Stimulated activated CD4-positive, alpha-beta T cell treated with anti-CD3 and anti-CD28 coated beads, Interleukin-1b, Interleukin-23, amount 100 ng/mL, for 1 hour (primary cell): ENCODE measurements at places on chromosomes 4 and X.

- no peak for DNase-seq
Observed at GRCh38 chrX:78931814-78932213, 13.4 kb upstream of the P2RY10 start.

DNA sequence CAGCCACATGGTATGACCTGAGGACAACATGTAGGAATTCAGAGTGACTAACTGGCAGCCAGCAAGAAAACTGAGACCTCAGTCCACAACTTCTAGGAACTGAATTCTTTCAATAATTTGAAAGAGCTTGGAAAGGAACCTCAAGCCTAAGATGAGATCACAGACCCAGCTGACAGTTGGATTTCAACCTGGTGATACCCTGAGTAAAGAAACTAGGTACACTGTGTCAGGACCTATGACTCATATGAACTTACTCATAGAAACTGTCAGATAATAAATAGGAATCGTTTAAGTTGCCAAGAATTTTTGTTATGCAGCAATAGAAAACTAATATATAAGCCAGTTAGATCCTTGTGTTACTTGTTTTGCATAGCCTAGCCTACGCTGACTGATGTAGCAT lies 102.4 kb upstream of the DCAF12L1 start:
- DNase-seq: no peak

DNA sequence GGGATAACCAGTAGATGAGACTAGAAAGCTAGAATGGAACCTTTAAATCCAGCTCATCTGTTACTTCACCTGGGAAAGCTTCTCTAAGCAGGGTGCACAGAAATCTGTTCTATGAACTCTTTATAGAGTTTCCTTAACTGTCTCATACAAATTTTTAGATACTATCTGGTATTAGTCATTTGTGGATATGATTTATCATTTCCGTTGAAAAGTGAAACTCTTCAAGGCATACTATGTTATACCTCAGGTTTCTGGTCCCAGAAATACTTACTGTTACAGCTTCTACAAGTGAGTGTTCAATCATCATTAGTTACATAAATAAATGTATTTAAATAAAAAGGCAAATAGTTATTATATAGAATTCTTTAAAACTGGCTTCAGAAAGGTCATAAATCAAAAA lies 298.3 kb upstream of the AGA start:
- no peak for DNase-seq

DNA sequence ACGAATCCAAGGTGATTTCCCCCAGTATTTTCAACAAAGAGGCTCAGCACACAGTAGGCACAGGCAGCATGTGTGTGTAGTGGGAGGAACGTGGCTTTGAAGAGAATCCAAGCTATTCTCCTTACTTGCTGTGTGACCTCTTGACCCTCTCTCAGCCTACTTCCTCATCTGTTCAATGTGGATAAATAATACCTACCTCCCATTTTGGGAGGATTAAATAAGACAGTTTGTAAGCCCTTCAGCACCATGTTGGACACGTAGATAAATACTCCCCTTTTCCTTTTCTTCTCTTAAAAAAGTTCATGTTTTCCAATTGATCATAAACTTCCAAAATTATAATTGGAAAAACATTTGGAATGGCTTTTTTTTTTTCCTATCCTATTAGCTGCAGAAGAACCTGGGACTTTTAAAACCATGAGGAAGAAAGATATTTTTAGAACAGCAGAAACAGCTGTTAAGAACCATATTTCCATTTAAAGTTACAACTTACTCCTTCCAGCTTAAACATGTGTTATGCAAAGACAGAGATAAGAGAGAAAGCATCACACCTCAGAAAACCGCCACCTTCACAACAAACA lies 56.1 kb upstream of the TMEM131L start:
- DNase-seq: no peak

DNA sequence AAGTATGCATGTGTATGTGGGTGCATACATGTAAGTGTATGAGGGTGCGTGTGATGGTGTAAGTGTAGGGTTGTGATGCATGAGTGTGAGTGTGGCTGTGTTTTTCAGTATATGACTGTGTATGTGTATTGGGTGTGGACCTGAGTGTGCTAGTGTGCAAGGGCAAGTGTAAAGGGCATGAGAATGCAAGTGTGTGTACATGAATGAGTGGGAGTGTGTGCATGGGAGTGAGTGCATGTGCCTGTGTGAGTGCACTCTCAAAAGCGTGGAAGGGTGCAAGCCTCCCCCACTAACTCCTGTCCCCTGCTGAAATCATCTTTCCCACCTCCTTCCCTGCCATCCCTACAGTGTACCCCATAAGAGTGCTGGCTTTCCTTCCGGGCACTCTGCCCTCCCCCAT lies 225.1 kb upstream of the PRKX start:
- no peak for DNase-seq

- DNase-seq: no peak
Observed at GRCh38 chrX:39736216-39737211, 361.2 kb downstream of the BCOR start.

DNA sequence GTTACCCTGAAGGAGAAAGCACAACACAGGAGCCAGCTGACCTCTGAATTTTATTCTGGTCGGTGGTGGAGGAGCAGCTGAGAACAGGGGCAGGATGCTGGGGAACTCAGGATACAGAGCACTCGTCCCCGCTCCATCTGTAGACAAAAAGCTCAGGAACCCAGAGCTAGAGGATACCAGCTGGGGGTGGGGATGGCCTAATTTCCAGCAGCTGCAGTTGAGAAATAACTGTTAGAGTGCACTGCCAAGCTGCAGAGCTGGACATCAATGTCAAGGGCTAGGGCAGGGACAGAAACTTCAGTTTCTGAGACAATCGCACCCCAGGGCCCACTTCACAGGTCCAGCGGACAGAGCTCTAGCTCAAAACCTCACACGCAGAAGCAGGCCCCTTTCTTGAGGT lies 122.1 kb upstream of the GUCY1A1 start:
- DNase-seq: no peak
